Head of caudate nucleus (tissue), 42 donors: ENCODE measurements at places on chromosomes 12 and 14.

GRCh38 chr12:39816671-39817185 is 197.1 kb upstream of the ABCD2 start:
- DNase-seq, result no peak

DNA sequence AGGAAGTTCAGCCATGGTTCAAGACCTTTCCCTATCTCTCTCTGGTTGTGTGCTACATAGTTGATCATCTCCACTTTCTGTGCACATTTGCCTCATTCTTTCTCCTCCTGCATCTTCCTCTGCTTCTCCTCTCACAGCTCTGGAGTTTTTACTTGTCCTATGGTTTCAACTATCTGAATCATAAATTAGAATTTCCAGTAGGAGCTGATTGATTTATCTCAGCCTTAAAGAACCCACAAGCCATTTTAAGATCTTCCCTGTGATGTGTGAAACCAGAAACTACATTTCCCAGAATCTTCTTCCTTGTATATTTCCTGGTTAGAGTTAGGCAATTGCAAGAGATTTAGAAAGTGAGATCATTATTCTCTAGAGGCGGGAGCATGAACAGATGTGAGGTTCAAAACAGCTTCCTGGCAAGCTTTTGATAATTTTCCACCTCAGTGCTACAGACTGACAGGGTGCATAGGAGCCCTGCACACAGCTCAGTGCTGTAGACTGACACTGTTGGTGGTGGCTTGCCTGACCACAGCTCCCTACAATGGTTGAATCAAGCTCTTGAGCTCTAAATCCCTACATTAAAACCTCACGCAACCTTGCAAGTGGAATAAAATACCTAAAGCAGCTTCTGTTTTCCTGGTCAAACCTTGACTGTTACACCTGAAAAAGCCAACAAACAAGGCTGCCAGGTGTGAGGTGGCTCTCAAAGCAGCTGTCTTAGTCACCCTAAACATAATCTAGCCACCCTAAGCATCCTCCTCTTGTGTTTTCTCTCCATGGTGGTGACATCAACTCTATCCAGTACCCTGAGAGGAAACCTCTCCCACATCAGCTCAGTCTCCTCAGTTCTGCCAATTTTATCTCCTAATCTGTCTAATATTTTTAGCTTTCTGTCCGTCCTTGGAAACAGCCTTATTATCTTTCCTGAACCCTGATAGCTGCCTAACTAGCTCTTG is 21.5 kb upstream of the IFNG start:
- no peak for DNase-seq

DNA sequence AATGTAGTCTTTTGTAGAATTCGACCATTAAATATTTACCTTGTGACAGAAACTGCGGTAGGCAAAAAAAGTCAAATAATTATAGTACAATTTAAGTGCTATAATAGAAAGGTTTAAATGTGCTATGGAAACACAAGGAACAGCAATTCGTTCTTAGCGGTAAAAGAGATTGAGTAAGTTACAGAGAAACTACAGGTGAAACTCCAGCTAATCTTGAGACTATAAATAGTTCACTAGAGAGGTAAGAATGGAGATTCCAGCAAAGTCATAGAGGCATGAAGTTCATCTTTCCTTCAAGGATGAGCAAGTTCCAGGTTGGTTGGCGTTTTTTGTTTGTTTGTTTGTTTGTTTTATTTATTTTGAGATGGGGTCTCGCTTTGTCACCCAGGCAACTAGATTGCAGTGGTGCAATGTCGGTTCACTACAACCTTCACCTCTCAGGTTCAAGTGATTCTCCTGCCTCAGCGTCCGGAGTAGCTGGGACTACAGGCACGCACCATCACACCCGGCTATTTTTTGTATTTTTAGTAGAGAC is 878 bp upstream of the R3HDM2 start:
- DNase-seq, result no peak

GRCh38 chr14:61691495-61691894 is 3.8 kb upstream of the HIF1A start:
- no peak for DNase-seq

GRCh38 chr12:53231921-53232645 is at the start of gene RARG:
Gene RARG, minus strand, starts transcription at chr12:53232209. Its CDS starts 4,664 bp downstream, at chr12:53227545.
- peak; percentile 62 for DNase-seq

DNA sequence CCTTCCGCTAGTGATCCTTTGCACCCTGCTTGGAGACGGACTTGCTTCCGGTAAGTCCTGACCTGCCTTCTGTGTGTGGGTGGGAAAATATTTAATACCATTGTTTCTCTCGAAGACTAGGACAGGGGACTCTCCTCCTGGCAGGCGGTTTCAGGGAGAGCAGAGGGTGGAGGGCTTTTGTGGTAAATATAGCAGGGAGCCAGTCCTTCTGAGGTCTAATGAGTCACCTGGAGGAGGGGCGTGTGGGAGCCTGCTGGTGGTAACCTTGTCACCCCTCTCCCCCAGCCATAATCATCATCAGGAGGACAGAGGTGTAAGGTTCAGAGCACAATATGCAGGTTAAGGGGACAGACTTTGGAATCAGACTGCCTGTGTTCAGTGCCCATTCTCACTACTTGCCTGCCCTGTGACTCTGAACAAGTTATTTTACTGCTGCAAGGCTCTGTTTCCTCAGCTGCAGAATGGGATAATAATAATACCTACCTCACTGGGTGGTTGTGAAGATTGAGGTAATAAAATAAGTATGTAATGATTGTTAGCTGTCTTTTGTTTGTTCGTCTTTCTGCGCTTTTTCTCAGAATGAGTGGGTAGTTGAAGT is 47.4 kb downstream of the SUSD6 start:
- no peak for DNase-seq

GRCh38 chr14:66645716-66646115 is 137.8 kb downstream of the GPHN start:
- DNase-seq, result no peak

- no peak for DNase-seq
Measured at GRCh38 chr12:47394070-47394469, 311.8 kb downstream of the RPAP3 start.

DNA sequence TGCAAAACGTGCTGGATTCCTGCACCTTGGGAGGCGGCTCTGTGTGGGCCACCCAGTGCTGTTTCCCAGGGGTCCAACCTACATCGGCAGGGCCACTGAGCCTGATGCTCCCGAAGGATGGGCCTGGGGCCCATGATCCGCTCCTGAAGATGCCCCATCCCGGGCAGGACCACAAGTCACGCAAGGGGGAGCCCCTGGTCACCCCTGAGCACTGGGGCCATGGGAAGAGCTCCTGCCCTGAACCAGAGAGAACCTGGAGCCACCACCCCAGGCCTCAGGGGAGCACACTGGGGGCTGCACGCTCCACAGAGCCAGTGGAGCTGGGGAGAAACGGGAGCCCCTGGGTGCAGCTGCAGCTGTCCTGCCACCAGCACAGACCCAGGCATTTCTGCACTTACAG is 124.6 kb upstream of the SFSWAP start:
- no peak for DNase-seq

DNA sequence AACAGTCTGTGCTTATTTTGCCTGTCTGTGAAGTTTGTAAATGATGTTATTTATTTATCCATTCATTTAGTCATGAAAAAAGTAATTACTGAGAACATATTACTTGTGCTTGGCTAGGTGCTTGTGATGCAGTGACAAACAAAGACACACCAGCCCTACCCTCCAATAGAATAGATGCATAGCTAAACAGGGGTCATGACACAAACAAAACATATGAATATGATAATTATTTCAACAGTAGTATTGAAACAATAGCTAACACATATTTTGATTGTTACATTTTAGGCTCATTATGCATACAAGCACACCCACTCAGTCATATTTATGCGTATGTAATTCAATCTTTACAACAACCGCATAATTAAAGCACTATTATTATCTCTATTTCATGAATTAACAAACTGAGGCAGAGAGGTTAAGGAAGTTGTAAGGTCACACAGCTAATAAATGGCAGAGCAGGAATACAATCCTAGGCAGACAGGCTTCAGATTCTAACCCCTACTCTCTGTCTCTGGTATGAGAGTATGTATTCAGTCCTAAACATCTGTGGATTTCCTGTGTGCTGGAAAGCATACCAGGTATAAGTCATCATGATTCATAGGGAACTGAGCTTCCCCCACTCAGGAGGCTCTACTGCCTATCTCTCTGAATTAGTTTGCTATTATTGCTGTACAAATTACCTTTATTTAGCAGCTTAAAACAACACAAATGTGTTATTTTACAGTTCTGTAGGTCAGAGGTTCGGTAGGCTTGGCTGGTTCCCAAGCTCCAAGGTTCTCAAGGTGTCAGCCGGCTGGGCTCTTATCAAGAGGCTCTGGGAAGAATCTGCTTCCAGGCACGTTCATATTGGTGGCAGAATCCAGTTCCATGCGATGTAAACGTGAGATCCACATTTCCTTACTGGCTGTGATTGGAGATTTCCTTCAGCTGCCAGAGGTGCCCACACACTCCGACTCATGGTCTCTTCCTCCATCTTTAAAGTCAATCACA is 509.4 kb downstream of the GALC start:
- no peak for DNase-seq

GRCh38 chr12:92300777-92301176 is 155.1 kb upstream of the BTG1 start:
- no peak for DNase-seq

- DNase-seq, result no peak
Measured at GRCh38 chr12:116210131-116210530, 67.4 kb downstream of the MED13L start.

DNA sequence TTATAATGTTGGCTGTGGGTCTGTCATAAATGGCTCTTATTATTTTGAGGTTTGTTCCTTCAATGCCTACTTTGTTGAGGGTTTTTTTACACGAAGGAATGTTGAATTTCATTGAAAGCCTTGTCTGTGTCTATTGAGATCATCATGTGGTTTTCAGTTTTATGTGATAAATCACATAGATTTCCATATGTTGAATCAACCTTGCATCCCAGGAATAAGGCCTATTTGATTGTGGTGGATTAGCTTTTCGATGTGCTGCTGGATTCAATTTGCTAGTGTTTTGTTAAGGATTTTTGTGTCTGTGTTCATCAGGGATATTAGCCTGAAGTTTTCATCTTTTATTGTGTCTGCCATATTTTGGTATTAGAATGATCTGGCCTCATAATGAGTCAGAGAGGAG is 27.6 kb downstream of the SLC2A13 start:
- no peak for DNase-seq

GRCh38 chr12:92486443-92487137 is 216.2 kb upstream of the PLEKHG7 start:
- DNase-seq, result no peak

GRCh38 chr14:89221109-89221810 is 195.8 kb downstream of the FOXN3 start:
- DNase-seq, result no peak

DNA sequence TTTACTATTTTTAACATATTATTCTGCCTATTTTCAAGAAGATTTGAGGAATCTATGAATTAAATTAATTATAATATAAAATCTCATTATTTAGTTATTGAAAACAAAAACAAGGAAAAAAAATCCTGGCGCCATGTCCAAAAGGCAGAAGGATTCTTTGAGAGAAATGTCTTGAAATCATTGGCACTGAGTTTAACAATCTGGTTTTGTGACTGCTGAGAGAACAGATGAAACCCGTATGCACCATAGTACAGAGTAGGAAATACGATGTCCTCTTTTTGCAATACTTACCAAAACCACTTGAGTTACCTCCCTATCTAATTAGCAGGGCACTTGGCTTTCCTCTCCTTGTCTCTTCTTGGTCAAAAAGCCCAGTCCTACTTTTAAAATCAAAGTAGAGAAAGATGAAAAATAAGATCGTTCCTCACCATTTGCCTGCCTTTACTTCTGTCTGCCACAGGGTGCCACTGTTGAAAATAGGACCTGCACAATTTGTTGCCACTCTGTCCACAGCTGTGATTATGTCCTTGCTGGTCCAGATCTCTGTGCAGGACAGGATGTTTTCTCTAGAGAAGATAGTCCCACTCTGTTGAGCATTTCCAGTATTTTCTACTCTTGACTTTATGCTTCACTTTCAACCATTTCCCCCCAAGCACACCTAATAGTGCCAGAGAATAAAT is 179.7 kb downstream of the PDZRN4 start:
- DNase-seq, result no peak

- no peak for DNase-seq
Measured at GRCh38 chr14:68573126-68573525, 219.7 kb downstream of the ZFP36L1 start.

DNA sequence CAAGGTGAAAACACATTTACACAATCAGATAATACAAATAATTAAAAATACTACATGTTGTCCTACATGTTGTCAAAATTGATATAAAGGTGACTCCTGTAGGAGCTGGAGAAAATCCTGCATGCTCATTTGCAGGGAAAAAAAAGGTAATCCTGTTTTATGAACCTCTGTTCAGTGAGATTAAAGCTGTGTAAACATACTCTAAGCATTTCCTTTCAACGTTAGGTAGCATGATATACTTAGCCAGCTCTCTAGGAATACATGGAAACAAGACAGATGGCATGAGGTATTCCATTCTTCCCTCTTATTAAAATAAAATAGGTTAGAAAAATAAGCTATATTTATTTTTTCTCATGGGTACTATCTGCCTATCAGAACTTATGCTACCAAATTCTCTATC is 635.7 kb upstream of the FLRT2 start:
- DNase-seq, result no peak

DNA sequence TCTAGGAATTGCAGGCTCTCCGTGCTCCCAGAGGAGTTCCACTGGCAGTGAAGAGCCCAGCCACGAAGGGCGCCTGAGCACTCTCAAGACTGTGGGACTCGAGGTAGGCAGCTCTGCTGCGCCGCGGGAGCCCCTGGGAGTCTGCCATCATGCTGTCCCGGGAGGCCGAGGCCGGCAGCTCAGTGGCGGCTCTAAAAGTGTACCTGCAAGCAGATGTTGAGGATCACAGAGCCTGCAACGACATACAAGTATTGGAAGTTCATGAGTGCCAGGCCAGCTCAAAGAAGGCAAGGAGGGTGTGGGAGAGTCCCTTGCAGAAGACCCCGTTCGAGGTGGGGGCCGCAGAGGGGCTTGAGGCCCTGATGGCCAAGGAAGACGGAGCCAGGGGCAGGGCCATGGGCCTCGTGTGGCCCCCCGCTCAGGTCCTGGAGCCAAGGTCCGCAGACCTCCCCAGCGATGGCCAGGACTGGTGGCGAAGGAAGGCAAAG is 62.7 kb downstream of the MUCL1 start:
- no peak for DNase-seq

- no peak for DNase-seq
Measured at GRCh38 chr14:34538871-34539406, 562 bp downstream of the EAPP start.
